Naive B cell (primary cell): ENCODE measurements at places on chromosomes 7 and 10. TPM values are rescaled to one million over a fixed set of nuclear protein-coding genes. Genes with fewer than 3 reads are reported as not detected.

CDH23 gene
- polyA plus RNA-seq, result not detected

BICC1 gene
- polyA plus RNA-seq, result not detected

ZNF467 gene
- polyA plus RNA-seq, result 0.15 TPM

NRCAM gene
- 0.29 TPM for polyA plus RNA-seq

ADRA2A gene
- polyA plus RNA-seq, result not detected

TRIM74 gene
- polyA plus RNA-seq, result not detected
